ENCODE measurements at places on chromosomes 12 and 14.

- peak; percentile 36 for DNase-seq
Measured at GRCh38 chr14:67426983-67427606, 15.1 kb upstream of the PLEK2 start.

- no peak for DNase-seq
Measured at GRCh38 chr12:125346362-125346761, 281.1 kb downstream of the AACS start.

- no peak for DNase-seq
Measured at GRCh38 chr12:120698665-120699064, 11.6 kb upstream of the UNC119B start.

- no peak for DNase-seq
Measured at GRCh38 chr12:11711651-11712327, 62.3 kb downstream of the ETV6 start.

DNA sequence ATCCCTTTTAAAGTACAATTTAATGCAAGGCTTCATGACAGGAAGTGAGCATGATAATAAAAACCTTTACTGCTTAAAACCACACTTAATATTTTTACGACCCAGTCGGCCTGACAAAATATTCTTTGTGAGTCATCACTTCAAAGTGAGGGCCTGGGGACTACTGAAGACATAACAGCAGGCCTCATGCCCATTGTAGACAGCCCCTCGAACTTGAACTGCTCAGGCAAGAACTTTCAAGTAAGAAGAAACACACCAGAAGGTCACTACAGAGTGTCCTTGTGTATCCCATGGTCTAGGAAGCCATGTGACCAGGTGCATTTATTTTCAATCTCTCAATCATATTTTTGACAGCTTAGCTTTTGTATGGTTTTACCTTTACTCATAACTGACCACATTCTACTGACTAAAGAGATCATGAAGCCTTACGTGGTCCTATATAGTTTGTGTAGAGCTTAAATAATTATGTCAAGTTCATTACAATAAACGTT, 61.4 kb upstream of the MANSC4 start:
- no peak for DNase-seq

GRCh38 chr12:14741153-14741552, 44.8 kb upstream of the GUCY2C start:
- no peak for DNase-seq

GRCh38 chr14:61266436-61266835, 14.7 kb downstream of the TMEM30B start:
- no peak for DNase-seq

GRCh38 chr14:99132821-99133635, 139.0 kb downstream of the BCL11B start:
- no peak for DNase-seq

DNA sequence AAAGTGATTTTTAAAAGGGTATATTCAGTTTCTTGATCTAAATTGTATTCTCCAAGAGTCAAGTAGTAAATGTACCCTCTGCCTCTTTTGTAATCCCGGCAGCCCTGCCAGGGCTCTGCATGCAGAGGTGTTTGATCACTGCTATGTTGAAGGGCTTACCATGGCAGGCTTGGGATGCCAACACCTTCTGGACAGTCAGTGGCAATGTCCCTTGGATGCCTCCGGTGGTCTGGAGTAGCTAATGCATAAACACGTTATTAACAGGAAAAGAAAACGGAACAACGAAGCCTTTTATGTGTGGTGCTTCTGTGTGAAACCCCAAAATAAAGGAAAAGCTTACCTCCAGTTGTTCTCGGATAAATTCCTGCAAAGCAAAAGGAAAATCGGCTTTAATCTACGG, 19.9 kb downstream of the EIF2B2 start:
- DNase-seq, result no peak

DNA sequence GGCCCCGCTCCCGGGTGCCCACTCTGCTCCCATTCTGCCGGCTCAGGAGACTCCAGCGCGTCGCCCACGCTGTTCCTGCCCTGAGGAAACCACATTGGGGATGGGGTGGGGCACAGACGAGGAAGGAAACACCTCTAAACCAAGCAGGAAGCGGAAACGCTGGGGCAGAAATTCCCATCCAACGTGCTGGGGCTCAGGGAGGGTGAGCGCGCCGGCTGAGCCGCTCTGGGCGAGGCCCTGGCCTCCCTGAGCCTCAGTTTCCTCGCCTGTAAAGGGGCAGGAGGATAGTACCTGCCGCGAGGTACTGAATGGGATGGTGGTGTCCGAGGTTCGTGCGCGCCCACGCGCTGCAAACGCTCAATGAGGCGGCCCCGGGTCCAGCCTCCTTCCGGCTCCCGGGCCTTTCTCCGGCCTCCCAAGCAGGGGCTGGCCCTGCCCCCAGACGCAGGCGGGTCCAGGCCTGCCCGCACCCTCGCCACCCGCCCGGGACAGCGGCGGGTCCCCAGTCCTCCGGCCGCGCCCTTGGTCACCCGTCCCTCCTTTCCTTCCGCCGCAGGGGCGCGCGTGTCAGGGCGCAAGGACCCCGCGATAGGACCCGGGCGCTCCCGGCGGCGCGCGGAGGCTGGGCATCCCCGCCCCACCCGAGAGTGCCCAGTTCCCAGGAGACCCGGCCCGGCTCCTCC, 673 bp downstream of the BEGAIN start:
- no peak for DNase-seq

- DNase-seq, result no peak
Measured at GRCh38 chr12:80299219-80299618, 144.8 kb upstream of the PTPRQ start.

DNA sequence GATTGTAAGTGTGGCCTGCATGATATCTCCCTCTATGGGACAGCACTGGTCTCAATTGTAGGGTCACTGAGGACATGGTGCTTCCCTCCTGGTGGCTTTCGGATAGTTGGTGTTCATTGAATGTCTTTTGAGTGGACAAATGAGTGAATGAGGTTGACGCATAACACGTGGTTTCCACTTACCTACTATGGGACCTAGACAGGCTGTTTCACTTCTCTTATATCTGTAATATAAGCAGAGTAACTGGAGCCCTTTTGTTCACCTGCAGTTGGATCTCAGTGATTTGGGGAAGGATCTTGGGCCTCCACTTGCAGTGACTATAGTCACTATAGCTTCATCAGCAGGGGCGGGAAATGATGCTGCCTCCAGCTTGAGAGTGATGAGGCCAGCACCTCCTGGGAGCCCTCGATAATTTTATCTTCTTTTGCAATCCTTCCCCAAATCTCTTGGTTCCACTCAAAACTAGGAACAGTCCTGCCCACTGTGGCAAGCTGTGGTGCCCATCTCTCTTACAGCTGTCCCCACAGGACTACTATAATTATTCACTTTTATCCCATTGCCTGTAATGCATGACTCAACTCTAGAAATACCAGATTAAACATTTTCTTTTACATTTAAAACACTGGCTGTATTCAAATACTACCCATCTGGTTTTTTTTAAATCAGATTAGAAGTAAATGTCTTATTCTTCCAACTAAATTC, 242.9 kb downstream of the CHST11 start:
- DNase-seq, result no peak

- peak; percentile 41 for DNase-seq
Measured at GRCh38 chr14:36373982-36374673, 53.7 kb upstream of the MBIP start.

DNA sequence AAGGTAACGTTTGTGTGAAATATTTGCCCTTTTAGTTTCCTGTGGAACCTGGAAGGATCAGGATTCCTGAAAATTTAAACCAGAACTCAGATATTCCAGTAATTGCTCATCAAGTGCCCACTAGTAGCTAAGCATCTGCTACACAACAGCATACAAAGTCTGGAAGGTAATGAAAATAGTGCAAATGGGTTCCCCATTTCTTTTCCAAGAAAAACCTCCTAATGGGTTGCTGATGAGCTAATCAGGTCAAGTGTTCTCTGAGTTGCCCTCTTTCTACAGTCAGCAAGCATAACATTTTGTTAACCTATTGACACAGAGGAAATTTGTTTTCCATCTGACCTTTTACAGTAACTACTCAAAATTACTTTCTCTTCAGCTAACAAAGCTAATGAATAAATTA, 83.6 kb upstream of the PMCH start:
- DNase-seq, result no peak

DNA sequence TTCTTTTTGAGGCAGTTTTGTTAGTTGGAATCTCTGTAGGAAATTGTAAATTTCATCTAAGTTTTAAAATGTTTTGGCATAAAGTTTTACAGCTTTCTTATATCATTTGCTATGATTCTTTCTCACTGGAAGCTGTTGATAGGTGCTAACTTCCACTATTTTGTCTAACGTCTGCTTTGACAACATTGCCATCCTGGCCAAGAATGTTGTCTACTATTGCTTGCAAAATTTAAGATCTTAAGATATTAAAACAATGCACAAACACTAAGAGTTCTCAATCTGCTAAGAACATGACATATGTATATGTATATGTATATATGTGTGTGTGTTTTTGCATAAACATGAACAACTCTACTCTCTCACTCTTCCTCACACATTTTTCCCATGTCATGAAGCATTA, 64.1 kb upstream of the MDGA2 start:
- DNase-seq, result no peak

DNA sequence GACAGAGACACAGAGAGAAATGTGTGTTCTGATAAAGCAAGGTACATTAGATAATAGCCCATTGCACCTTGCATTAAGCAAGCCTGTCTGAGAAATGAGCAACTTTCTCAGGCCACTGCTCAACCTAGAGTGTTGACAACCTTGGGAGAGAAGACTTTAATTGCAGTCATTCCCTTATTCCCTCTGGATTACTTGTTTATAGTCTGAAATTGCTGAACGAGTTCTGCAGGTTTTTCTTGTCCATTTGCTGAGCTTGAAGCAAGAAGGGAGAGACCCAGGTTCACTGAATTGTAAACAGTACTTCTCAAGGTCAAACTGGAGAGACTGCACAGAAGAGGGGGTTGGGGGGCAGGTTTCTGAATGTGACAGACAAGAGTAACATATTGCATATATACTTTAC, 159.4 kb upstream of the PLEKHG7 start:
- no peak for DNase-seq

DNA sequence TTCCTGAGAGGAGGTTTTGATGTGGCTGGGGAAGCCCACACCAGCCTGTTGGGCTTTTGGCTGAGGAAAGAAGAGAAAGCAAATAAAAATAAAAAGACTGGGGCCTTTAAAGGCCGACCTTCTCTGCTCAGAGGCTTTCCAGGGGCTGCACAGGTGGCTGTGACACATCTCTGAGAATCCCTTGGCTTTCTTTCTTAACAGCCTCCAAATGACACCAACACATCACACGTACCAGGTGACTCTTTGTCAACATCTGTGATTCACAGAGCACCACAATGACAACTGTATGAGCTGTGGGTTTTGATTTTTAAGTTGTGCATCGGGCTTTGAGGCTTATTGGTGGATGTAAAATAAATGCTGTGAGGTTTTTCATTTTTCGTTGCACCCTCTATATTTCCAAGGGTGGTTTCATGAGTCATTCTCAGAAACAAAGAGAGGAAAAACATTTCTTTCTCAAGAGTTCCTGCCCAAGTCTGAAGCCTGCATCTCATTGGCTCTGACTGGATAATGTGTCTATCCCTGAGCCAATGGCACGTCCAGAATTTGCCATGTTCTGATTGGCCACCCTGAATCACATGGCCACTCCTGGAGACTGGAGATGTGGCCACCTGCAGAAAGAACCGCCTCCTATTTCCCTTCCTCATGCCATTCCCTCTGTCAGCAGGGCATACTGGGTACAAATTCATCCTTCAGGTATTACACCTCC, 349.0 kb downstream of the GLT1D1 start:
- DNase-seq, result no peak

- no peak for DNase-seq
Measured at GRCh38 chr12:82682851-82683261, 3.9 kb upstream of the TMTC2 start.

DNA sequence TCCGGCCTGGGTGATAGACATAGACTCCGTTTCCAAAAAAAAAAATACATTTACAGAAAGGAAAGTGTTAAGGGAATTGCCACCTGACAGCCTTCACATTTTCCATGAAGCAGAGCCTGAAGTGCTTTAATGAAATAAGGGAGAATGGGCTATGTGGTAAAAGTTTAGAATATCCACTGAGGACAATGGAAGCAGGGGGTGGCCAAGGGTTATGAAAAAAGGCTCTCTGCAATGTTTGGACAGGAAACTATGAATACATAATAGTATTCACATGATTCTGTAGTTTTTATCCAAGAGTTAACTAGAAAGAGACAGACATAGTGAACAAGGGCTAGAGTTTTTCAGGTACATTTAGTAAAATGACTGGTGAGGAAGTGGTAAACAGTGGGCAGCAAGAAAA, 75.3 kb downstream of the COCH start:
- DNase-seq, result no peak

- DNase-seq, result no peak
Measured at GRCh38 chr12:89059721-89060541, 292.4 kb downstream of the DUSP6 start.

- DNase-seq, result no peak
Measured at GRCh38 chr14:40838601-40839000, 768.1 kb upstream of the LRFN5 start.

DNA sequence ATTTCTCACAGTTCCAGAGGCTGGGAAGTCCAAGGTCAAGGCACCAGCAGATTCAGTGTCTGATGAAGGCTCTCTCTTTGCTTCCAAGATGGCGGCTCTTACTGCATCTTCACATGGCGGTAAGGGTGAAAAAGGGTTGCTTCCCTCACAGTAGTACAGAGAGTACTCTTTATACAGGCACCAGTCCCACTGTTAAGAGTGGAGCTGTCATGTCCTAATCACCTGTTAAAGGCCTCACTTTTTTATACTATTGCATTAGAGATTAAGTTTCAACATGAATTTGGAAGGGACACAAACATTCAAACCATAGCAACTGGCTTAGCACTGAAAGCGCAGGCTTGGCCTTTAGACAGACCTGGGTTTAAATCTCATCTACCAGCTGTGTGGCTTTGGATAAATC, 50.0 kb upstream of the TCL1A start:
- DNase-seq, result no peak

DNA sequence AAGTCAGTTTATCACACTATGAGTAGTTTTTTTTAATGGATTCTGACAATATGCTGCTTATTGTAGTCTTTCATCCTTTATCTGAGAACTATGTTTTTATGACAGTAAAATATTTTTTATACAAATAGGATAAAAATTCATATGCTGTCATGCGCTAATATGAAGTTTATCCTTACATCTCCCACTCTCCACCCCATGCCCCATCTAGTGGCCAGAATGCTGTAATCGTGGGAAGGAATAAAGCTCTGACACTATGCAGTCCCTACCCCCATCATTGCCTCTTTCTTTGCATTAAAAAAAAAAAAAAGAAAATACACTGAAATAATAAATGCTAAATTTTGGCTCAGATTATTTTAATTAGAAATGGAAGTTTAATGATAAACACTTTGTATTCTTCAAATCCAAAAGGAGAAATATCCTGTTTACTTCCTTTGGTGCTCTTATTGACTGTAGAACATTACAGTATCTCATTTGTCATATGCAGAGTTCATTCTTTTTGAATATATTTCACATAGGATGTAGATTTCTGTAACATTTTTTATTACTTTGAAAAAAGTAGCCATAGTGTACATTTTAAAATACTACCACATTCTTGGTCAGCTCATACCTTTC, 145.9 kb upstream of the SLCO1C1 start:
- DNase-seq, result no peak
